ENCODE measurements at places on chromosomes 7 and 10. TPM values are rescaled to one million over a fixed set of nuclear protein-coding genes. Genes with fewer than 3 reads are reported as not detected.

- DNase-seq: no peak
Measured at GRCh38 chr7:92781117-92781720, 55.2 kb downstream of the CDK6 start.

DNA sequence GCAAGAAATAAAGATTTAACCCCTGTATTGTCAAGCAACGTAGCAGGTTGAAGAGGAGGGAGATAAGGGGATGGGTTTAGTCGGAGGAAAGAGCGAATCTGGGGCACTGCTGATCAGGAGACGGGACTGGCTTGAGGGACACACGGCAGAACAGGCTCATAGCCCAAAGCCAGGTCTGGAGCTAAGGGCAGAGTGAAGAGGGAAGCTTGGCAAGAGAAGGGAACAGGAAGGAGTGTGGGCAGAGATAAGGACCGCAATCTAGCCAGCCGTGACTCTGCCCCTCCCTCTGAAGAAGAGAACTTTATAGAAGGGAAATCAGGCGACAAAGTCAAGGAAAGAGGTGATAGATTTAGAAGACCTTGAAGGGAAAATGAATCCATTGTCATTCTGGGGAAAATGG, 67.6 kb downstream of the CAV1 start:
- no peak for DNase-seq

GRCh38 chr10:69389827-69390490, 26.8 kb downstream of the TACR2 start:
- DNase-seq: no peak

GRCh38 chr7:5455581-5456219, 32.1 kb upstream of the TNRC18 start:
- no peak for DNase-seq

GRCh38 chr10:29039091-29039490, 249.8 kb upstream of the LYZL1 start:
- DNase-seq: no peak

GRCh38 chr10:113979409-113979808, 64.3 kb upstream of the ADRB1 start:
- no peak for DNase-seq

DNA sequence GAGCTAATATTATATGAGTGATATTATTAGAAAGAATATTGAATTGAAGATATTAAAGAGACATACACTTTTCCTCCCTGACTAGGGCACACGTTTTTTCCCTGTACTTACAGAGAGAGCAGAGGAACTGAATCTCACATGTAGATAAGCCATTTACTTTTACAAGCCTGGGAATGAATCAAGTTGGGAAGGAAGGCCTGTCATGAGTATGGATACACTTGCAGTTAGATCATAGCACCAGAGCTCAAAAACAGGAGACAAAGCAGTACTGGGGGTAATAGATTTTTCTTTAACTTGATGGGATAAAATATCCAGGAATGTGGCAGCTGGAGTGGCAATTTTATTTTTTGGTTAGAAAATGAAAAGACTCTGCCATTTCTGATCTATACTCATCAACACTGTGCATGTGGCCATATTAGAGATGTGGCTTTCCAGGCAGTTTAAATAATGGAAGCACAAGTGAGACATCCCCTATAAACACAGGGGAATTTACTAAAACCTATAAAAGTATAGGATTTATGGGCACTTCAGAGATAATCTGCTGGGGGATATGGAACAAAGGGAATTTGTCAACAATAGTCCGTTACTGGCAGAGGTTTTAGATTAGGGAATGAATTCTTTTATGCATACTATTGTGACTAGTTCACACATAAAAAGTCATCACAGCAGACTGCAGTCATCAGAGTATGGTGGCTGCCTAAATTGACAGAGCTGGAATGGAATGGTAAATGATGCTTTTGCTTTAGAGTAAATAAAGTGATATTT, 657.7 kb upstream of the MBL2 start:
- no peak for DNase-seq

- no peak for DNase-seq
Measured at GRCh38 chr10:129046065-129046681, 420.9 kb upstream of the MGMT start.

DNA sequence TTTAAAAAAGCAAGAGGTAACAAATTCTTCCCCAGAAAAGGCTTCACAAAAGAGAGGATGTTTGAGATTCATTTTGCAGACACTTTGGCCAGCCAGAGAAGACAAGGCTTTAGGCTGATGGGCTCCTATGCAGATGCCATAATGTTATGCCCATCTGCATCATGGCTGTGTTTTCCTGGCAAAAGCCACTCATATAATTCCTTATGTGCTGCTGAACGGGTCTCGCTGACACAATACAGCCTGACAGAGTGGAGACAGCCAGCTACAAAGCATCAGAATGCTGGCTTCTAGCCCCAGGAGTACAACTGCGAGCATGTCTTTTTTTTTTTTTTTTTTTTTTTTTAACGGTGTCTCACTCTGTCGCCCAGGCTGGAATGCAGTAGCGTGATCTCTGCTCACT, 1157.4 kb upstream of the AUTS2 start:
- no peak for DNase-seq

The TRIM4 gene
- total RNA-seq: 32.1 TPM

The CNNM1 gene
- total RNA-seq: not detected

The UNCX gene
- total RNA-seq: not detected

The NDUFA5 gene
- total RNA-seq: 67.4 TPM

The AKR1C4 gene
- not detected for total RNA-seq

The XRCC2 gene
- total RNA-seq: 0.58 TPM

Measured in sciatic nerve (tissue), 2 donors.